Cortex of kidney (tissue), 1 donor: ENCODE measurements at places on chromosomes 11 and 22.

DNA sequence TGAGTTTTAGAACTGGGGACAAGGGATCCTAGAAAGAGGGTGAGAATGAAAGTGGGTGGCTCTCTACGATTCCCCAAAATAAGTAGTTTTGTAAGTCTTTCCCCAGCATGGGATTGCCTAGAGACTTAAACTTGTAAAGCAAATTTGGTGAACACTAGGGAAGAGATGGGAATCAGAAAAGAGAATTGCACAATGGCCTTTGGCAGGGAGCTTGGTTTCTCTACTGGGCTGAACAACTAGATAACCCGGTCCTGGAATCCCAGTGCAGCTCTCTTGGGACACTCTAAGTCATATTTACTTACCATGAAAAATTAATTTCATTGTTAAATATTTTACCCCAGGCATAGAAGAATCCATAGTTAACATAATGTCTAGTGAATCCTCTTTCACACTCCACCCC lies 16.5 kb upstream of the USP18 start:
- no peak for DNase-seq

GRCh38 chr22:24433828-24434470 lies 6.5 kb downstream of the ADORA2A start:
- no peak for DNase-seq

GRCh38 chr11:20046416-20046815 lies 113.9 kb downstream of the DBX1 start:
- no peak for DNase-seq

GRCh38 chr11:71364176-71364671 lies 84.0 kb downstream of the DHCR7 start:
- DNase-seq, result no peak

GRCh38 chr11:64560941-64561340 lies 30.1 kb upstream of the SLC22A12 start:
- DNase-seq, result no peak

DNA sequence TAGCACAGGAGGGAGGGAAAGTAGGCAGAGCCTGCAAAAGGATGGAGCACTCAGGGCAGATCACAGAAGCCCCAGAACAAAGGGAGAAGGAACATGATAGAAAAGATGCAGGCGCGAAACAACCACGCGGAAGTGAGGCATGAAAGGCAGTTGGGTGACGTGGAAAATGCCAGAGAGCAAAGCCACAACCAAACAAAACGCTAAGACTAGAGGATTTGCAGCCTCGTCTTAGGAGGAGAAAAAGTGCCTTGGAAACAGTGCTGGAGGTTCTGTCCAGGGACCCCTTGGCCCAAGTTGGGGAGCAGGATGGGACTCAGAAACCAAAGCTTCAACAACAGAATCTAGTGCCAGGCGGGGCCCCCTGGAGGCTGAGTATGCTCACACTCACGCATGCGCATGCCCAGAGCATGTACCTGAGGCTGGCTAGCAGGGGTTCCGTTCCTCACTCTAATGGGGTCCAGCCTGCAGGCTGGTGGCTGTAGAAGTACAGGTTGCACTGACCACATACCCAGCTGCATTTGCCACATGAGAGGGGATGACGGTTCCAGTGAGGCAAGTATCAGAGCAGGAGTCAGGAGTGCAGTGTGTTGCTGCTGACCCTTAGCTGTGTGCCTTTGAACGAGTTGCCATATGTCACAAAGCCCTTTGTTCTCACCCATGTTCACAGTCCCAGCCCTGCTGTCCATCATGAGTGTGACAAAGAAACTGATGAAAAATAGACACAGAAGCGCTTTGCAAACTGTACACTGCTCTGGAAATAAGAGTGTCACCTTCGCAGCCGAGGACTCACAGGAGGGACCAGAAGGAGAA lies 568.6 kb upstream of the CADM1 start:
- DNase-seq, result no peak

DNA sequence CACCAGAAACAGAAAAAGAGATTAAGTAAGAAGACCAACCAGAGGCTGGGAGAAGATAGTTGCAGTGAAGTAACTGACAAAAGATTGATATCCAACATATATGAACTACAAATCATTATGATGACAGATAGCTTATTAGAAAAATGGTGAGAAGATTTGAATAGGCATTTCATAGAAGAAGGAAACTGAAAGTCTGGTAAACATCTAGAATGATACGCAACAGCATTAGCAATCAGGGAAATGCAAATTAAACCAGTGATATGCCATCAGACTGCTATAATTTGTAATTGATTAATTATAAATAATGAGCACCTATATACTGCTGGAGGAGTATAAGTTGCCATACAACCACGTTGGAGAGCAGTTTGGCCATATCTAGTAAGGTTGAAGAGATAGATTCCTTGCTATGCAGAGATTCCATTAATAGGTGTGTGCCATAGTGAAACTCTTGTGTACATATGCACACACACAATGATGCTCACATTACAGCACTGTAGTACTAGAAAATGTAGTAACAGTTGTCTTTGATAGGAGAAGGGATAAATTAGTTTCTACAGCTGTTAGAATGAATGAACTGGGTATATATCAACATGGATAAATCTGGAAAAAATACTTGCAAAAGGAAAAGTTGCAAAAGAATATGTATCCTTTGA lies 20.5 kb downstream of the RNF169 start:
- DNase-seq, result no peak

- no peak for DNase-seq
Measured at GRCh38 chr11:130738611-130739010, 177.7 kb downstream of the SNX19 start.

- DNase-seq, result no peak
Measured at GRCh38 chr11:12598330-12599256, 75.6 kb upstream of the TEAD1 start.

GRCh38 chr22:36734171-36735058 lies 30.9 kb upstream of the CACNG2 start:
- DNase-seq, result no peak

GRCh38 chr22:22109693-22110466 lies 127.3 kb upstream of the TOP3B start:
- no peak for DNase-seq

GRCh38 chr22:29670626-29671025 lies 49.2 kb upstream of the CABP7 start:
- DNase-seq, result no peak

DNA sequence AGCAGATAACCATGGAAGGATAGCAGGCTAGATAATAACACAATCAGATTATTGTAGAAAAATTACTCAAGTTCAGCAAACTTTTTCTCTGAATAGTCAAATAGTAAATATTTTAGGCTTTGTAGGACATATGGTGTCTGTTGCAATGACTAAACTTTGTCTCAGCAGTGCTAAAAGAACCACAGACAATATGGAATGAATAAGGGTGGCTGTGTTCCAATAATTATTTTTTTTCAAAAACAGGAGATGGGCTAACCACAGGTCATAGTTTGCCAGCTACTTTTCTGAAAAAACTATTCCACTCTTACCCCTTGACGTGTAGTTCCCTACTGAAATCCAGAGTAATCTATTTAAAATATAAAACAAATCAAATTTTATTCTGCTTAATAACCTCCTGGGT lies 153.9 kb upstream of the LRRC4C start:
- DNase-seq, result no peak

DNA sequence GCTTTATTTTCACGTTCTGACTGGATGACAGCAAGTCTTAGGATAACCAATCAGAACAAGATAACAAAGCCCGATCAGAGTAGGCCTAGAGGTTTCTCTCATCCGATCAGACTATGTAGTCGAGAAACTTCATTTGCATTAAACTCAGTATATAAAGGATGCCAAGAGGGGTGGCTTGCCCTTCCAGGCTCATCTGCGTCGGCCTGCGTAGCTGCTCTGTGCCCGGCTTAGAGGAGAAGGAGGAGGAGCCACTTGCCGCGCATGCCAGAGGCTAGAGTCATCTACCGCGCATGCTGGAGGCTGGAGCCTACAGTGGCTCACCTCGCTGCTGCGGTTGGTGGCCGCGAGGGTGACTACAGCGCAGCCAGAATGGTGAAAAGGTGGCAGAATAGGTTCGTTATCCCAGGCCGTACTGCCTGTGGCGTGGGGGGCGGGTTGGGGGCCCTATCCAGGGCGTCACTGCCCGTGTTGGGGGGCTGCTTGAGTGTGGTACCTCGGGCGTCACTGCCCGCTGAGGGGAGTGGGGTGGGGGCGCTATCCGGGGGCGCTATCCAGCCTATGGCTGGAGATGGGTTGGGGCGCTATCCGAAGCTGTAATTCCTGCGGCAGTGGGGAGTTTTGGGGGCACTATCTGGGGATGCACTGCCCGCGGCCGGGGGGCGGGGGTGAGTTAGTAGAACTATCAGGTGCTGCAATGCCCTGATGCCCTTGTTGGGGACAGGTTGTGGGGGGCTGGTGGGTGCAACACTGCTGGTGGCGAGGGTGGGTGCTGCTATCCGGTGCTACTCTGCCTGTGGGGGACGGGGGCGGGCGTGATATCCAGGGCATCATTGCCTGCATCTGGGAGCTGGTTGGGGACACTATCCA lies at the start of gene RFPL2:
RFPL2 (minus strand) TSS at position 218 of the 867 bp plus-strand sequence. CDS start 2,622 bp downstream, outside the sequence.
- DNase-seq, result no peak

GRCh38 chr22:45934659-45935341 lies 42.2 kb downstream of the WNT7B start:
- no peak for DNase-seq

- DNase-seq, result no peak
Measured at GRCh38 chr11:16958833-16959232, 55.4 kb downstream of the PLEKHA7 start.

DNA sequence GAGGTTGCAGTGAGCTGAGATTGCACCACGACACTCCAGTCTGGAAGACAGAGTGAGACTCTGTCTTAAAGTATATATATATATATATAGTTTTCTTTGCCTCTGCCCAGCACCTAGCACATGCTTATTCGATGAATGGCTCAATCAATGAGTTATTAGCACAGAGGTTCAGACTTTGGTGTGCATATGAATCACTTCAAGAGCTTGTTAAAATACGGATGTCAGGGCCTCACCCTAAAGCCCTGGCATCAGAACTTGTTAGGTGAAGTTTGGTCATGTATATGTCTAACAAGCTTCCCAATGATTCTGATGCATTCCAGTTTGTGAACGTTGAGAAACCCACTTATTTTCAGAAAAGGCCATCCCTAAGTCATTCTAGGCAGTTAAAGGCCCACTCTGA lies 21.8 kb upstream of the TMEM86A start:
- no peak for DNase-seq

GRCh38 chr22:25395468-25395867 lies 169.0 kb upstream of the GRK3 start:
- DNase-seq, result no peak

DNA sequence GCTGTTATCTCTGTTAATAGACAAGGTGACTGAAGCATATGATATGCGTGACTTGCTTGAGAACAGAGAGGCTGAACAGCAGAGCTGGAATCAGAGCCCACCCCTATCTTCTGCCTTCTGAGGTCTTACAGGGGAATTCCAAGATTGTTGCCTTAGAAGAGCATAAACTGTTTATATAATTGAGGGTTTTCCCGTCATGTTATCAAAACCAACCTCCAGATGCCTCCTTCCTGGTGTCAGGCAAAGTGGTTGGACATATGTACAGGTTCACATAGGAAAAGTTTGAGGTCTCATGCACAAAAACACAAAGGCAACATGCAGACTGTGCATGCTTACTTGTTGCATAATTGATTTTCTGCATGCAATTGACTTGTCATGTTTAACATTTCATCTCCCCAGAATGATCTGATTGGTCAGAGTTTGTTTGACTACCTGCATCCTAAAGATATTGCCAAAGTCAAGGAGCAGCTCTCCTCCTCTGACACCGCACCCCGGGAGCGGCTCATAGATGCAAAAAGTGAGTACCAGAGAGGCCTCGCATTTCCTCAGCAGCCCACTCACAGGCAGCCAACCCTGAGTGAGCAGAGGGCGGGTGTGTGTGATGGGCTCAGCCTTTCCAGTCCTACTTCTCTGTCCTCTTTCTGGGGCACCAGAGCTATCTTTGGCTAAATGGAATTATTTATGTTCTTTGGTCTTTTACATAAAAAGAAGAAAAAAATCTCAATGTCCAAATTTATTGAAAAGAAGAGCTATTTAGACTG lies 88.9 kb downstream of the BMAL1 start:
- no peak for DNase-seq
